ENCODE measurements at places on chromosomes 5 and 9.

DNA sequence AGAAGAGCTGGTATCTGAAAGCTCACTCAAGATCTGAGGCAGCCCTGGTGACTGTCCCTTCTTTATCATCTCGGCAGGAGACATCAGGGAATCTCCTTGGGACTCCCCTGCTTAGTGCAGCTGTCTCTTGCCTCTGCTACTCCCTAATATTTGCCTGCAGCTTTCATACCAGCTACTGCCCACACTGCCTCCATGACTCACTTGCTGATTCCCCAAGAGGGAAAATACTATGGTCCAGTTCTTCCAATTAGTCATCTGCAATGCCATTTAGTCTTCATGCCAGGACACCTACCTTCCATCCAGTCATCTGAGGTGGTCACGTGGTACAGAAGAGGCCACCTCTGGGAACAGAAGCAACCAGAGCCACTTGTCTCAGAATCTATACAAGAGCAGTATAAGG, 270.8 kb downstream of the NTRK2 start:
- no peak for DNase-seq

- DNase-seq: no peak
Observed at GRCh38 chr9:91844701-91845291, 105.2 kb downstream of the ROR2 start.

GRCh38 chr9:86893811-86894490, 53.4 kb downstream of the GAS1 start:
- peak; percentile 8 for DNase-seq

GRCh38 chr5:5523066-5523505, 100.6 kb downstream of the ICE1 start:
- DNase-seq: peak; percentile 31

- DNase-seq: peak; percentile 96
Observed at GRCh38 chr5:10607666-10608073, 43.8 kb downstream of the ANKRD33B start.

DNA sequence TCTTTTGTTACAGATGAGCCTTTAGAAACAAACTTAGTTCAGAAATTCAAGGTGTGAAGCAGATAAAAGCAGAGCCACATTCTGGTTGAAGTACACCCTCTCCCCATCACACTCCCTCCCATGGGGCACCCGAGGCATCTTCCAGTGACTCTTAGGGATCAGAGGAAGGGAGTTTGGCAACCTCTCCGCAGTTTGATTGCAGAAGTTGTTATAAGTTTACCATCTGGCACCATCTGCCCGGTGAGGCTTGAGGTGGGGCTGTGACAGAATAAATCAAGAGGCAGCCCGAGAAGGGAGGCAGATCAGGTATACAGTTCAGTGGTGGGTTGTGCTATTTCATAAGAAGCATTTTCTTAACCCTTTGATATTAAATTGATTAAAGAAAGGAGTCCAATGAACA, 458.6 kb upstream of the CLINT1 start:
- no peak for DNase-seq

GRCh38 chr5:80915716-80916115, 44.4 kb upstream of the RASGRF2 start:
- DNase-seq: no peak

DNA sequence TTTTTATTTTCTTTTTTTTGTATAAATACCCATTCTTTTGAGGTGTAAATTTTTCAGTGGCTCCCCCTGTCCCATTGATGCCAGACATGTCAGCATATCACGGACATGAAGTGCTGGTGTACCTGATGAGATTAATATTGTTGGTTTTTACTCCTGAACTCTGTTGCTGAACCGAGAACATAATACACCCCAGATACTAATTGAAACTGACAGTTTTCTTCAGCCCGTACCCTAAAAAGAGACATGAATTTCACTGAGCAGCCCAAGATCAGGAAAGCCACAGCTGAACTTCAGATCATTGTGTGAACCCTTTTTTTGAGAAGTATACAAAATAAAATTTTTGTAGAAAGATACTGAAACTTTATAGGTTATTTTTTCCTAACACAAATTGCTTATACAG, 75.7 kb downstream of the PRDM9 start:
- DNase-seq: no peak

GRCh38 chr5:13003457-13003856, 941.0 kb downstream of the DNAH5 start:
- no peak for DNase-seq

GRCh38 chr5:92605591-92605990, 975.4 kb downstream of the NR2F1-AS1 start:
- peak; percentile 49 for DNase-seq

DNA sequence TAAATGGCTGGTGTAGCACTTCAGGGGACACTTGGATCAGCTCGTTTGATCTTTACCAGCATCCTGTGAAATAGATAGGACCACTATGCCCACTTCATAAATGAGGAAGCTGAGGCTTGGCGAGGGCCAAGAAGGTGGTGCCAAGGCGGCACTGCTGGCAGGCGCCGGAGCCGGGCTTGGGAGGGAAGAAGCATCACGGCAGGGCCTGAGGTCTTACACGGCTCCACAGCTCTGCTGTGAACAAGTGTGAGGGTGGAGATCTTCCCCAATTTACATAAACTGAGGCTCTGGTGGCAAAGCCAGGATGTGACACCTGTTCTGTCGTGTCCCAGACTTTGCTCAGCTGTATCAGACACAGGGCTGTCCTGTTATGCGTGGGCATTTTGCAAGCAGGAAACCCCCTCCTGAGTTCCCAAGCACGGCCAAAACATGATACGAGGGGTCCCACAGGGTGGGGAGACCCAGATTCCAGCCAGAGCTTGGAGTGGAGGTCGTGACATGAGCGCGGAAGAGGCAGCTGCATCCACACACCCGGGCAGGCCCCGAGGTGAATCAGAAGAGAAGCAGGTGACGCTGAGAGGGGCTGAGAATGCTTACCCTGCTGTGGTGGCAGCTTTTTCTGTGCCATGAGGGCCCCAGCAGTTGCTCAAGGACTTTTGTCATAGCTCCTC, 117.5 kb upstream of the BOD1 start:
- no peak for DNase-seq

DNA sequence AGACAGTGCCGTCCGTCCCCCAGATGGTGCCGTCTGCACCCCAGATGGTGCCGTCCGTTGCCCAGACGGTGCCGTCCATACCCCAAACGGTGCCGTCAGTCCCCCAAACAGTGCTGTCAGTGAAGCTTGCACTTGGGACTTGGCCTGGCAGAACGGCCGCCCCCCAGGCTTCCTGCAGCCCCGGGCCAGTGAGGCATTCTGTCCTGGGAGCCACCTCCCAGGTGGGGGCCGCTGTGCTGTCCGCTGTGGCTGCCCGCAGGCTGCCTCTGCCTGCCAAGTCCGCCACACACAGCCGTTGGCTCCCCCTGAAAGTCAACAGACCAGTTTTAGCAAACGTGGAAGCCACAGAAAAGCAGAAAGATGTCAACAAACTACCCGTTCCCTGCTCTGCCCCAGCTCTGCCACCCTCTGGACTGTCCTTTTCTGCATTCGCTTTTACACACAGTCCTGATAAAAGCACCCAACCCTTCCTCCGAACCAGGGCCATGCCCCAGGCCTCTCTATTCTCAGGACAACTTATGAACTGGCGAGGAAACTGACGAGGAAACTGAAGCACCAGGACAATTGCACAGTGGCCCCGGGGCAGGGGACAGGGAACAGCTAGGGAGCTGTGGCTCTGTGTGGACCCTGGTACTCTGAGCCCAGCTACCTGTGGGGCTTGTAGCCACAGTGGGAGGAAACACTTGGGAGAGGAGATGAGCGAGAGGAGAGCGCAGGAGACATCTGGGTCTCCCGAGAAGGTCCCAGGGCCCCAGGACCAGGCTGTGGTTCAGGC, 39.6 kb upstream of the RXRA start:
- no peak for DNase-seq

GRCh38 chr5:143204474-143205246, 198.8 kb downstream of the NR3C1 start:
- DNase-seq: no peak

Measured in fibroblast of villous mesenchyme (primary cell).